ENCODE measurements at places on chromosomes 7 and 10.
A peak's percentile ranks its signal among the peaks of the same experiment; 100 is the strongest.

DNA sequence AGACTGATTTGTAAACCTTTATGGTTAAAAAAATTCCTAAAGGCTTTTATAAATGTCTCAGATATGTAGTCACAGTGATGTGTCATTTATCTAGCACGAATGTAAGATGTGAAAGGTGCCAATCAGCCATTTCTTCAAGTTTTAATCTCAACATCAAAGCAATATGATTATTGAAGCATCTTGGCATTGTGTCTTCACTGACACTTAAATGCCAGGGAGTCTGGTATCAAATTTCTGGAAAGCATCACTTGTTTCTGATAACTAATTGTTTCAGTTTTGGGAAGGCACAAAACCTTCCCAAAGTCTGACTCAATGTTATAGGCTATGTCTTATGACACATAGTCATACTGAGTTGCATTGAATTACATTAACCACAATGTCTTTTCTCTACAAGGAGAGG lies 492.0 kb upstream of the CNTNAP2 start:
- no peak for DNase-seq

GRCh38 chr7:109284943-109285342 lies 715.3 kb downstream of the DNAJB9 start:
- no peak for DNase-seq

DNA sequence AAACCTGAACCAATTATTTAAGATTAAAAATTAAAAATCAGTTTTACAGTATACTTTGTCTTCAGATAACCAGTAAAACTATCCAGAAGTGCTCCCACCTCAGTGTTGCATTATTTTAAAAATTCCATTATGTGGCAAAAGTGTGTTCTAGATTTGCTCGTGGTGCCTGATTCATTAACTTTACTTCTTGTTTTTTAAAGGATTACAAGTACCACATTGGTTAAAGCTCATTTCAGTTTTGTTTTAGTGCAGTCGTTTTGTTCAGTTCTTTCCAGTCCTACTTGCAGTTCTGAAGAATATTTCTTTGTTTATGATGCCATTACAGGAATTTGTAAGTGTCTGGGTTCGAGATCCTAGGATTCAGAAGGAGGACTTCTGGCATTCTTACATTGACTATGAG lies 69.0 kb downstream of the SNX10 start:
- no peak for DNase-seq

- DNase-seq = no peak
These were observed 8.9 kb downstream of the SLC16A9 start for GRCh38 chr10:59700709-59701108.

GRCh38 chr10:97463363-97464132 lies 17.6 kb downstream of the ZDHHC16 start:
- peak; percentile 30 for DNase-seq

DNA sequence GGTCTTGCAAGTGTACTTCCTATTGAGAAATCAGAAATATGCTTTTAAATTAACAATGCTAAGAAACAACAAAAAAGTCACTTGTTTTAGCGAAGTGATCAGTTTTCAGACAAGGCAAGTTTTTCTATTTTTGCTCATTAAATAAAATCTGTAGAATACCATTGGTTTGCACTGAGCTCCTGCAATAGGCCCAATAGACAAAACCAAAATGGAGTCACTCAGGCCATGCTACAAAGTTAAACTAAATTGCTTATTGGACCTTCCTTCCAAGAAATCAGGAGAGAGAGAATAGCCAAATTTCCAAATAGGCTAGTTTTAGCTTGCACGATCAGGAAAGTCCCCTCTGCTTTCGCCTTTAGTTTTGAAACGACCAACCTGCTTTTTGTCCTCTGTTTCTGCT lies 73.4 kb upstream of the SLC13A1 start:
- no peak for DNase-seq

DNA sequence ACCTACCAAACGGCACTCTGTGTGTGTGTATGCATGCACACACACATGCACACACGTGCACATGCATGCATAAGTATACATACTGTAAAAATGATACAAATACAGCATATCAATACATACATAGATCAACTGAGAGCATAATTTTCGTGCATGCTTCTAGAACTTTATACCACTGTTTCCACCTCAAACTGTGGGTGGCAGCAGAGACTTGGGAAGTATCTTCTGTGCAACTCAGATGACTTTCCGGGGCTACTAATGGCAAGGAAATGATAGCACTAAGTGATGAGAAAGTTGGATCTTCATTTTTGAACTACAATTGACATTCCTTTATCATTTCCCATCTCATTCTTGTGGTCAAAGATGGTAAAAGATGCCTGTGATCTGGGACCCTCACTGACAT lies 570.7 kb downstream of the REEP3 start:
- DNase-seq = no peak

- DNase-seq = no peak
These were observed 11.6 kb upstream of the TNPO3 start for GRCh38 chr7:129066290-129067131.

DNA sequence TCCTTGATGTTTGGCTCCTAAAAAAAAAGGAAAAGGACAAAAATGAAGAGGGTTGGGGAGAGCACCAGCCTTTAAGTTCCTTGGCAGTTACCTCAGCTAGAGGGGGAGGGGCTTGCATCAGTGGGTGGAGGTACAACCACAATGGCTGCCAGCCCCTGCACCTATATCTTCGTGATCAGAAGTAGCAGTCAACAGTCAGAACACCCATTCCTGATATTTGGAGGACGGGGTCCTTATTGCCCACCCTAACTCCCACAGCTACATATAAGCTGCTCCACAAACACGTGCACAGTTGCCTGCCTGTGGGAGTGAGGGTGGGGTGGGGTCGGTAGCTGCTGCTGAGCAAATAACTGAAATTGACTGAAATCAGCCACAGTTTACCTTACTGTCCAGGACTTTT lies 26.2 kb downstream of the C1GALT1 start:
- DNase-seq = no peak

Data from activated CD8-positive, alpha-beta memory T cell treated with anti-CD3 and anti-CD28 coated beads, Interleukin-2, amount 50 U/mL, for 4 hours (primary cell).